T-helper 1 cell (primary cell): ENCODE measurements at places on chromosomes 5 and 9.

- no peak for DNase-seq
Measured at GRCh38 chr9:112654282-112654681, 63.6 kb downstream of the INIP start.

DNA sequence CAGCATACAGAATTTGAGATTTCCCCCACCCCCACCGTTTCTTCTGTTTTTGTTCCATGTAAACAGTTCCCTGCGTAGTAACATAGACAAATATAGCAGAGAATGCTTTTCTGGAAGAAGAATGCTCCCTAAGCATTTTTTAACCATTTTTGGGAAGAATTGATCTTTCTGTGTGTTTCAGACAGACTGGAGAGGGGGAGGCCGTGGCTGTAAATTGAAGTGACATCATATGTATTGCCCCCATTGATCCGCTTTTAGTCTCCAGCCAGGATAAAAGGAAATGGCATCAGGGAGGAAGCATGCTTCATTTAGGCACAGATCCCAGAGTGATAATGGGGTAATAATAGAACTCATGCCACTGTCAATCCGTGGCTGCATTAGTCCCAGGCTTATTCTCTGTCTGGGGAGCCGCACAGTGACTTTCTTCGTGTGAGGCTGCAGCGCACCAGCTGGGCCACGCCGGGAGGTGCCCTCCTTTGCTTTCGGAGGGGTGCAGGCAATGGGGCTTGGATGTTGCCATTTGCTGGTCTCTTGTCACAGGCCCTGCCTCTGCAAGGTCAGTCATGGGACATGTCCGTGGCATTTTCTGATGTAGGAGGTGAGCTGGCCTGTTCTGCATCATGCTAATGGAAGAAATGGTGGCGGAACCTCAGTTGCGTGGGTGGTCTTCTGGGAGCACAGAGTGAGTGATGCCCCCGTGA is 261.5 kb downstream of the FANCC start:
- no peak for DNase-seq

DNA sequence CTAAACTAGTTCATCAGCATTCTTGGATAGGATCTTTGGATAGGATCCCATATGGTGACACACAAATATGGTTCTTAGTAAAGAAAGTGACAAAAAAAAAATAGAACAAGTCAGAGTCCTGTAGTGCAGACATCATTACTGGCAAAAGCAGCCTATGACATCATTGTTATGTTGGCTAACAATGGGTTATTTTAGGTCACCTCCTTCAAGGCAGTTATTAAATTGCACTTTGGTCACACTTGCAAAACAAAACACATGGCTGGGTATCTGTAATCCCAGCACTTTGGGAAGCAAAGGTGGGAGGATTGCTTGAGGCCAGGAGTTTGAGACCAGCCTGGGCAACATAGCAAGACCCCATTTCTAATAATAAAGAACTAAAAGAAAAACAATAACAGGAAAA is 185.9 kb downstream of the KIAA0825 start:
- DNase-seq, result no peak

DNA sequence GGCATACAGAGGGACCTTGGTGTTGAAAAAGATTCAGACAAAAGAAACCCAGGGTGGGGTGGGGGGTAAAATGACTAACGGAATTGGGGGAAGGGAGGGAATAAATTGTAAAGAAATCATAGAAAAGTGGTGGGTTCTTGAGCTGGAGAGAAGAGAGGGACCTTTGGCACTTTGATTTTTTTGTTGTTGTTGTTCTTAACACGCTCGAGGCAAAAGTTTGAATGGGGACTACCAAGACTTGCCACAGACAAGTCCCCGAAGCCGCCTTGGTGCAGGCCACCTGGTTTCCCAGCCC is 616 bp downstream of the VCAN start:
- DNase-seq, result no peak

- no peak for DNase-seq
Measured at GRCh38 chr5:132677191-132677590, 3.4 kb downstream of the IL4 start.

GRCh38 chr9:95634114-95634513 is 117.3 kb upstream of the PTCH1 start:
- no peak for DNase-seq

DNA sequence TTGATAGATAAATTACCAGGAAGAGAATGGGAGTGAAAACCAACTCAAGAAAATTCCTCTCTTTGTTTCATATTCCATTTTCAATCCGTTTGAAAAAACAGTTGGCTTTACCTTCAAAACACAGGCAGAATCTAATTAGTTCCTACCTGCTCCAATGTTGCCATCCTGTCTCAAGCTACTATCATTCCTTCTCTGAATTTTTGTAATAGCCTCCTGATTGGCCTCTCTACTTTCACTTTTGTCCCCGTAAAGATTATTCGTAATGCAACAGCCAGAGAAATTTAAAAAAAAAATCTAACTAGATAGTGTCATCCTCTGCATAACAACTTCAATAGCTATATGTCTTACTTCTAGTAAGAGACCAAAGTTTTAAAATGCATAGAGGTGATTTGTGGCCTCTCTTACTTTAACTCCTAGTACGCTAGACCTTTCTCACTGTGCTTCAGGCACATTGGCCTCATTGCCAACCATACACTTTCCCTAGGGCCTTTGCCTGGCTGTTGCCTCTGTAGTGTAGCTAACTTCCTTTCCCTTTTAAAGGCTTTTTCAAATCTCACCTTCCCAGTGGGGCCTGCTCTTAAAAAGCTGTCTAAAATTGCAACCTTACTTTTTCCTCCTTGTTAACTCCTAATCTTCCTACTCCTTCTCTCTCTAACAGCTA is 311.3 kb upstream of the GRIN3A start:
- no peak for DNase-seq

DNA sequence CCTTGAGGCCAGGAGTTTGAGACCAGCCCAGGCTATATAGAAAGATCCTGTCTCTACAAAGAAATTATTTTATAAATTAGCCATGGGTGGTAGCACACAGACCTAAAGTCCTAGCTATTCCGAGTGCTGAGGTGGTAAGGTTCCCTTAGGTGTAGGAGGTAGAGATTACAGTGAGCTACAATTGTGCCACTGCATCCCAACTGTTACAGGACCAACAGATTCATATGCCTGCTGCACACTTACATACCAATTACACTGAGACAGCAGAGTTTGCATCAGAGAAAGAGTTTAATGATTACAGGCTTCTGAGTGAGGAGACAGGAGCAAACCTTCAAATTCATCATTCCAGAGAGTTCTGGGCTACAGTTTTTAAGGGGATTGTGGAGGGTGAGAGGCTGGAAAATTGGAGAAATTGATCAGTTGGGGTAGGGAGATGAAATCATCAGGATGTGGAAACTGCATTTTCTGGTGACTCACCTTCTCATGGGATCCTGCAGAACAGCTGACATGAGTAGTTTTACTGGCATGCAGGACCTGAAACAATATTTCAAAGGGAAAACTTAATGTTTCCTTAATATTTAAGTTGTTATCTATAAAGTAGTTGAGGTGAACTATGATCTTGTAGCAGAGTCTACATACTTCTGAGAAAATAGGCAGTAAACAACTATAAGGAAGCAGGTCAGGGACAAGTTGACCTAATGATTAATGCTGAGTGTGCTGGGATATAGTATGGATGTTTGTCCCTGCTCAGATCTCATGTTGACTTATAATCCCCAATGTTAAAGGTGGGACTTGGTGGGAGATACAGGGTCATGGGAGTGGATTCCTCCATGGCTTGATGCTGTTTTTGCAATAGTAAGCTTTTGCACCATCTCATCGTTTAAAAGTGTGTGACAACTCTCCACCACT is 54.7 kb downstream of the ANXA2R start:
- DNase-seq, result no peak

DNA sequence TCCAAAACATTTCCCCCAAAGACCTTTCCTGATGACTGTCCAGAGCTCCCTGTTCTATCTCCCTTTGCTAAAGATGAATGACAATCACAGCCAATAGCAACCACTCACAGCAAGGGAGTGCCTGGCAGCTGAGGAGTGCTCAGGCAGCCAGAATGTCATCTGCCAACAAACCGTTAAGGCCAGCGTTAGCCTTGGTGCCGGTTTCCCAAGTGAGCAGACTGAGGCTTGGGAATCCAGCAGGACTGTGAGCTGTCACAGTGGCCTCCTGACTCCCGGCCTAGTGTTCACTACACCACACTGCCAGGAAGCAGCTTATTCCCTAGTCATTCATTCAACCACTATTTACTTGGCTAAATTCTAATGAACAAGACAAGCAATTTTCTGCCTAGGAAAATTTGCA is 24.7 kb downstream of the STK10 start:
- no peak for DNase-seq

DNA sequence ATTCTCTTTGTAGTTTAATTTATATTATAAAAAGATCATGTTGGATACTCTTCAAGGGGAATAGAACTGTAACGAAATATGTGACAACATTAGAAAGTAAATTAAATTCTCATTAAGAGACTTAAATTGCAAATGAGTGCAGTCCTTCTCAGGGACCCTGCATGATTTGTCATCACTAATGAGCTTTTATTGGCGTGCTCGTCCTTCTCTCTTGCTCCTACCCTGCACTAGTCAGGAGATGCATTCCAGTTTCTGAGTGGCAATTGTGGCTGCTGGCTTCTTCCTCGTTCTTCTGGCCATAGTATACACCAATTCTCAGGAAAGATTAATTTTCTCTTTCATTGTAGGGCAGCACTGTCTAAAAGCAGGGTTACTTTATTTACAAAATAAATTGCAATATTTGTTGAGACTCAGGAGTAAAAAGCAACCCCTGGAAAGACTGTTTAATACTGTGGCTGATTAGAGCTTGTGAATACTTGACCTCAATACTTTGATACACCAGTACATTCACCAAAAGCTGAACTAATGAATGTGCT is 376.3 kb upstream of the CHD1 start:
- no peak for DNase-seq

- no peak for DNase-seq
Measured at GRCh38 chr5:168800701-168801100, 221.5 kb upstream of the PANK3 start.
